Breast epithelium (tissue), 4 donors: ENCODE measurements at places on chromosomes 3 and 15.

GRCh38 chr3:22372292-22373062, 621.5 kb upstream of the ZNF385D start:
- H3K27me3 ChIP-seq, result peaks cover 29% of the 10 kb centered on the region

DNA sequence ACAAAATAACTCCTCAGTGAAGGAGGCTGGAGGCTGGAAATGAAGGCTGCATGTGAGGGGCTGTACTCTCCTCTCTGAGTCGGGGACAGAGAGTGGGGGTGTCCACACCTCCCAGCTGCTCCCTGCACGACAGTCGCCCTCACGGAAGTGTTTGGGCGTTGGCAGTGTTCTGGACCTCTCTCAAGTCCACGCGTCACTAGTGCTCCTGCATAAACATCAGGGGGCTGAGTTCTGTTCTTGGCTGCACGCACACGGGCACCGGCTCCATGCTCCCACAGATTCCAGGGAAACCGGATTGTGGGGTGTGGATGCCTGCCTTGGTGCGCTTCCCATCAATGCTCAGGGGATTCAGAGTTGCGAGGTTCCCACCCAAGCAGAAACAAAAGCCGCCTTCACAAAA, 7.4 kb downstream of the RASGRF1 start:
- no peaks in the 10 kb centered on the region for H3K36me3 ChIP-seq
- no peaks in the 10 kb centered on the region for H3K4me1 ChIP-seq
- DNase-seq, result no peak
- no peaks in the 10 kb centered on the region for H3K27me3 ChIP-seq

- no peaks in the 10 kb centered on the region for H3K4me1 ChIP-seq
- no peaks in the 10 kb centered on the region for H3K36me3 ChIP-seq
- DNase-seq, result no peak
- no peak overlapping the region for H3K4me3 ChIP-seq
These were observed 33.7 kb downstream of the SUSD5 start for GRCh38 chr3:33184863-33185262.

DNA sequence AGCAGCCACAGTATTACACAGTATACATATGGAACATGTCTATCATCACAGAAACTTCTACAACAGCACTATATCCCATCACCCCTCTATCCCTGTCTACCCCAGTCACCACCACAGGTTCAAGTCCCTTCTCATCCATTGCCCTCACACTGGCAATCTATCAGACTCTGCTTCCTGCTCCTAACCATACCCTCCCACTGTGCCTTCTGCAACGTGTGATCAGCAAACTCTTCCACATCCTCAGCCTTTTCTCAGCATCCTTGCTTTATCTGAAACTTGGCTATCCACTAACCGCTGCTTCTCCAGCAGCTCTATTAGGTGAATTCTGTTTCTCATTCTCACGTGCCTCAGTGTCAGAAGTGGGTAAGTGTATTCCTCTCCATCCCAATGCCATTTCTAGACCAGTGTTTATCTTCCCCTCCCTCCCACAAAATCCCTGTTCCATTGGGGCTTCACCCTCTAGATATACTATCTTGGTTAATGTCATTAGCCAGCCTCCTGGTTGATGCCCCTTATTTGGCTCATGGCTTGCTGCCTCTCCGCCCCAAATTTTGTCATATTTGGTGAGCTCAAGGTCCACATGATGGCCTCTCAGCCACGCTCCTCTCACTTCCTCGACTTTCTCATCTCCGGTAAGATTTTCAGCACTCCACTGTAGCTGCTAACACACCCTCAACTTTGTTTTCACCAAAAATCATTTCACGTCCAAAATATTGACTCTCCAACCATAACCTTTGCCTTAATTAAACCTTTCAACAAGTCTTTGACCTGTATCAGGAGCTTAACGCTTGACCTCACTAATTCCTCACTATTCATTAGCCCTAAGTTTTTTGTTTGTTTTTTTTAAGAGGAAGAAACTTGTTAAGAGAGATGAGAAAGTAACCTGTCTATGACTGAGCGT, 69.1 kb downstream of the RBPMS2 start:
- H3K4me3 ChIP-seq, result no peak overlapping the region
- no peaks in the 10 kb centered on the region for H3K36me3 ChIP-seq
- H3K27ac ChIP-seq, result no peak overlapping the region
- no peaks in the 10 kb centered on the region for H3K4me1 ChIP-seq
- DNase-seq, result no peak
- H3K27me3 ChIP-seq, result no peaks in the 10 kb centered on the region

GRCh38 chr15:31405200-31405920, 78.7 kb downstream of the KLF13 start:
- H3K4me1 ChIP-seq, result no peaks in the 10 kb centered on the region
- DNase-seq, result no peak
- no peaks in the 10 kb centered on the region for H3K36me3 ChIP-seq
- no peak overlapping the region for H3K4me3 ChIP-seq
- no peaks in the 10 kb centered on the region for H3K27me3 ChIP-seq
- H3K27ac ChIP-seq, result no peak overlapping the region

DNA sequence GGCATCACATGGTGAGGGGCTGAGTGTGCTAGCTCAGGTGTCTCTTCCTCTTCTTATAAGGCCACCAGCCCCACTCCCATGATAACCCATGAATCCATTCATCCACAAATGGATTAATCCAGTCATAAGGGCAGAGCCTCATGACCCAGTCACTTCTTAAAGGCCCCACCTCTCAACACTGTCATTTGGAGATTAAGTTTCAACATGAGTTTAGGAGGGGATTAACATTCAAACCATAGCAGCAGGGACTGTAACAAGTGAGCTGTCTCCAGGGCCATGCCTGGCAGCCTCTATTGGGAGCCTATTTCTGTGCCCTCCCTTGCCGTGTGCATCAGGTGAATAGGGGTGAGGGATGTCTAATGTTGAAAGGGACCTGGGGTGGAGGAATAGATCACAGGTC, 77.5 kb downstream of the CHRD start:
- no peaks in the 10 kb centered on the region for H3K4me1 ChIP-seq
- no peak overlapping the region for H3K27ac ChIP-seq
- no peak overlapping the region for H3K4me3 ChIP-seq
- no peak for DNase-seq
- H3K27me3 ChIP-seq, result no peaks in the 10 kb centered on the region

- H3K4me1 ChIP-seq, result no peaks in the 10 kb centered on the region
- no peak for DNase-seq
- no peaks in the 10 kb centered on the region for H3K36me3 ChIP-seq
- peak overlapping the region; percentile 48 for H3K27ac ChIP-seq
These were observed 110.8 kb upstream of the NDN start for GRCh38 chr15:23797747-23798446.

DNA sequence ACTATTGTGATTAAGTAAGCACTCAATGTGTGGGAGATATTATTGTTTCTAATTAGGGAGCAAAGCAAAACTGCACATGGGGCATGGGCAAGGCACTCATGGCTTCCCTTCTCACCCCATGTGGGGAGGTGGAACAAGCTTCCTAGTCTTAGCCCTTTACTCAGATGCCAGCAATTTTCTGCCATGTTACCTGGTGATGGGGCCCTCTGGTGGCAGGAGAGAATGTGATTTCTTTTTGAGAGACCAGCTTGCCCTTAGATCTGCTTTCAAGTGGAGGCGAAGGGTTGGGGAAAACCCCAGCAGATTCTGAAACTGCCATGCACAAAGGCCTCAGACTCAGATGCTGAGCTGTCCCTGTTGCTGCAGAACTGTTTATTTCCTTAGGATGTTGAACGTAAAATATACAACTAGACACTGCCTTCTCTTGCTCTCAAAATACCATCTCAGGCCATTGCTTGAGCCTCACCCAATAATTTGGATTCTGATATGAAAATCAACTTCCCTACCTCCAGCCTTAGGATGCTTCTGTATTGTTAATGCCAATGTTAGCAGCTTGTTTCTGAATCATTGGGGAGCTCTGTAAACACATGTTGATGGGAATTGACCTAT, 130.2 kb upstream of the TPRG1 start:
- no peaks in the 10 kb centered on the region for H3K4me1 ChIP-seq
- H3K27ac ChIP-seq, result no peak overlapping the region
- H3K27me3 ChIP-seq, result no peaks in the 10 kb centered on the region
- H3K36me3 ChIP-seq, result no peaks in the 10 kb centered on the region
- no peak for DNase-seq

- H3K27me3 ChIP-seq, result no peaks in the 10 kb centered on the region
- no peak for DNase-seq
- H3K36me3 ChIP-seq, result no peaks in the 10 kb centered on the region
- H3K4me1 ChIP-seq, result no peaks in the 10 kb centered on the region
- no peak overlapping the region for H3K27ac ChIP-seq
These were observed 309.2 kb downstream of the PDCD6IP start for GRCh38 chr3:34107669-34108068.

GRCh38 chr3:108404368-108404767, 106.0 kb downstream of the MYH15 start:
- H3K27ac ChIP-seq, result no peak overlapping the region
- no peaks in the 10 kb centered on the region for H3K27me3 ChIP-seq
- no peaks in the 10 kb centered on the region for H3K4me1 ChIP-seq
- H3K4me3 ChIP-seq, result no peak overlapping the region
- H3K36me3 ChIP-seq, result no peaks in the 10 kb centered on the region
- DNase-seq, result no peak

- no peaks in the 10 kb centered on the region for H3K27me3 ChIP-seq
- H3K4me1 ChIP-seq, result peaks cover 6% of the 10 kb centered on the region
- H3K27ac ChIP-seq, result peak overlapping the region; percentile 59
- DNase-seq, result no peak
- no peak overlapping the region for H3K4me3 ChIP-seq
- H3K36me3 ChIP-seq, result no peaks in the 10 kb centered on the region
These were observed 138.5 kb downstream of the CHSY1 start for GRCh38 chr15:101113114-101114005.

GRCh38 chr3:141963301-141963700, 86.9 kb downstream of the ATP1B3 start:
- no peaks in the 10 kb centered on the region for H3K36me3 ChIP-seq
- no peak for DNase-seq
- H3K4me1 ChIP-seq, result no peaks in the 10 kb centered on the region
- no peaks in the 10 kb centered on the region for H3K27me3 ChIP-seq
- H3K4me3 ChIP-seq, result no peak overlapping the region
- no peak overlapping the region for H3K27ac ChIP-seq

DNA sequence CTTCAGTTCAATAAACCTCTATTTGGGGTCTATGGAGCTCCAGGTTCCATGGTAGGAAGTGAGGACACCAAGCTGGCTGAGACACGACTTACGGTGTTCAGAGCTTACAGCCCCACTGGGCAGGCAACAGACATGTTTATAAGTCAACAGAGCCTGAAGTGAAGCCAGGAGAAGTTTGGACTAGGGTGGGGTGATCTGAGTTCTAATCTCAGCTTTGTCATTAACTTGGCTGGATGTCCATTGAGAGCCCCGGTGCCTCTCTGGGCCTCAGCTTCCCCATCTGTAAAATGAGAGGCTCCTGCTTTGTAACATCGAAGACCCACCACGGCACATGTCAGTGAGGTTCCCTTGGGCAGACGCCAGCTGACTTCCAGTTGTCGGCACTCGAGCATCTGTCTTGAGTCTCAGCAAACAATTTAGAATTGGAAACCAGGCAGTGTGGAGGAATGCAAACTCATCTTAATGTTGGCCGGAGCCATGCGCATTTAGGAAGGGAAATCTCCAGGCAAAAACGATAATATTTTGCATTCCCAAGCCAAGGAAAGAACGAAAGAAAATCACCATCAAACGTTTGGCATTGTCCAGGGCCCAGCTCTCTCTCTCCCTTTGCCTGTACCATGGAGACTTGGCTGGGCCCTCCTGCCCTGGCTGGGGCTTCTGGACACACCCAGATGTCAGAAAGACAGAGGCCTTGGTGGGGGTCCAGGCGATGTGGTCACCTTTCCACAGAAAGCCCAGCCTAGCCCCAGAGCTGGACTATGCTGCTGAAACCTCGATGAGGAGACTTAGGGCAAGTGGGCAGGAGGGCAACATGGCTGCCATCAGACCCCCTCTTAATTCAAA, 18.4 kb downstream of the ITGA11 start:
- H3K36me3 ChIP-seq, result no peaks in the 10 kb centered on the region
- H3K27ac ChIP-seq, result no peak overlapping the region
- no peaks in the 10 kb centered on the region for H3K4me1 ChIP-seq
- H3K4me3 ChIP-seq, result no peak overlapping the region
- H3K27me3 ChIP-seq, result no peaks in the 10 kb centered on the region
- peak; percentile 14 for DNase-seq

GRCh38 chr3:151899996-151900395, 26.6 kb downstream of the SUCNR1 start:
- no peak for DNase-seq
- H3K27ac ChIP-seq, result no peak overlapping the region
- no peak overlapping the region for H3K4me3 ChIP-seq
- H3K4me1 ChIP-seq, result no peaks in the 10 kb centered on the region
- H3K27me3 ChIP-seq, result no peaks in the 10 kb centered on the region
- H3K36me3 ChIP-seq, result no peaks in the 10 kb centered on the region

DNA sequence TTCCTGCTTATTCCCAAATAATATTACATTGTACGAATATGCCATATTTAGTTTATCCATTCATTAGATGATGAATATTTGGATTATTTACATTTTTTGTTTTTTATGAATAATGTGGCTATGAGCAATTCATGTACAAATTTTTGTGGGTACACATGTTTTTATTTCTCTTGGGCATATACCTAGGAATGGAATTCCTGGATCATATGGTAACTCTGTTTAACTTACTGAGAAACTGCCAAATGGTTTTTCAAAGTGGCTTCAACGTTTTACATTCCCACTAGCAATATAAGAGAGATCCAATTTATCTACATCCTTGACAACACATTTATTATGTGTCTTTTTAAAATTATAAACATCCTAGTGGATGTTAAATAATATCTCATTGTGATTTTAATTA, 362.0 kb upstream of the TMCO5A start:
- no peaks in the 10 kb centered on the region for H3K4me1 ChIP-seq
- H3K27me3 ChIP-seq, result no peaks in the 10 kb centered on the region

- no peak overlapping the region for H3K27ac ChIP-seq
- no peaks in the 10 kb centered on the region for H3K27me3 ChIP-seq
- no peak for DNase-seq
- H3K4me3 ChIP-seq, result no peak overlapping the region
- peaks cover 4% of the 10 kb centered on the region for H3K36me3 ChIP-seq
These were observed 38.8 kb downstream of the EOGT start for GRCh38 chr3:68974711-68975110.

GRCh38 chr3:187832202-187832601, 86.9 kb upstream of the BCL6 start:
- H3K27ac ChIP-seq, result no peak overlapping the region
- no peak overlapping the region for H3K4me3 ChIP-seq
- H3K4me1 ChIP-seq, result no peaks in the 10 kb centered on the region
- no peaks in the 10 kb centered on the region for H3K27me3 ChIP-seq
- no peaks in the 10 kb centered on the region for H3K36me3 ChIP-seq
